ENCODE measurements at places on chromosomes 1 and 21.

- no peak for DNase-seq
These were observed 205.4 kb downstream of the SMYD3 start for GRCh38 chr1:246301553-246302250.

GRCh38 chr1:237763137-237763536, 127.6 kb downstream of the ZP4 start:
- DNase-seq = no peak

GRCh38 chr21:31671931-31672330, 12.4 kb downstream of the SOD1 start:
- no peak for DNase-seq

GRCh38 chr1:7343882-7344281, 427.2 kb upstream of the VAMP3 start:
- DNase-seq = no peak

GRCh38 chr1:196877964-196878363, 9.9 kb upstream of the CFHR4 start:
- no peak for DNase-seq
